ENCODE measurements at places on chromosomes 3 and 15.

DNA sequence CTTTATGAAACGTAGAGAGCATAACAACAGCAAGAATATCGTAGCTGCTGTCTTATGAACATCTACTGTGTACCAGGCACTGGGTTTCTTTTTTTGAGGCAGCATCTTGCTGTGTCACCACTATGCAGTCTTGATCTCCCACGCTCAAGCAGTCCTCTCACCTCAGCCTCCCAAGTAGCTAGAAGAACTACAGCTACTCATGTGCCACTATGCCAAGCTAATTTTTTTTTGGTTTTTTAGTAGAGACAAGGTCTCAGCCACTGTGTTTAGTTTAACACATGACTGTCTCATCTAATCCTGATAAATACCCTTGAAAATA is 129.9 kb downstream of the VGLL4 start:
- DNase-seq: no peak

DNA sequence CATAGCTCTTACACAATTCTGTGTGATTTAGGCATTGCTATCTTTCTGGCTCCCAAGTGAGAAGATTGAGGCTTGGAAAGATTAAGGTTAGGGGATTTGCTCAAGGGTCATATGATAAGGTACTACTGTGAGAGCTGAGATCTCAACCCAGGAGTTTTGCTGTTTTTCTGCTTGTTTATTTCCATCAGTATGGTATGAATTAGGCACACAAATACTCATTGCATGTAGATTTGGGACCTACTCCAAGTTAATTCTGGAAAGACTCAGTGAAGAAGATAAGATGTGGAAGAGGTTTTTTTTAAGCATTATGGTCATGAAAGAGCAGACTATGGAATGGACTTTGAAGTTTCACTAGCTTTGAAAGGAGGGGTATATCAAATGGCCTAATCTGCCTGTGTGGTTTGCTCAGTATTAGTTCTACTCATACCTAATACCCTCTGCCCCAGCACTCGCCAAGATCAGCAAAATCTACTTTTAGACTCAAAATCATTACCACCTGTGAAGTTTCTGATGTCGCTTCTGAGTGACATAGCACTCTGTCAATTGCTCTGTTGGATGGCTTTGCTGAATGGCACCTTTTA is 12.5 kb downstream of the MBNL1 start:
- no peak for DNase-seq

DNA sequence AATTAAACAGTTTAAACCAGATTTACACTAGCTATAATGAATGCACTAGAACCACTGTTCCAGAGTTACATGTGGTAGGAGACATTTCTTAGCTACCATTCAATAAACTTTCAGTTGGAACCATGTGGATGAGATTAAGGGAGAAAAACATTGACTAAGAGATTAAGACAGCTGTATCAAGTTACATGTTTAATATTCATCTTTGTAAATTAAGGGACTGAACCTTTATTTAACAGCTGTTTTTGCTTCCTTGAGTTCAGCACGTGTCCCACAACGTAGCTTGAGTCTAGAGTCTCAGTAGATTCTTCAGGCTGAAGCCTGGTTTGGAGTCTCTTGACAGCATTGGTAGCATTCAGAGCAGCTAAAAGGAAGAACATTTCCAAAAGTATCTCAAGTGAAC is 27.2 kb upstream of the CFAP44 start:
- no peak for DNase-seq

GRCh38 chr3:4570840-4571621 is 77.9 kb downstream of the ITPR1 start:
- DNase-seq: no peak

DNA sequence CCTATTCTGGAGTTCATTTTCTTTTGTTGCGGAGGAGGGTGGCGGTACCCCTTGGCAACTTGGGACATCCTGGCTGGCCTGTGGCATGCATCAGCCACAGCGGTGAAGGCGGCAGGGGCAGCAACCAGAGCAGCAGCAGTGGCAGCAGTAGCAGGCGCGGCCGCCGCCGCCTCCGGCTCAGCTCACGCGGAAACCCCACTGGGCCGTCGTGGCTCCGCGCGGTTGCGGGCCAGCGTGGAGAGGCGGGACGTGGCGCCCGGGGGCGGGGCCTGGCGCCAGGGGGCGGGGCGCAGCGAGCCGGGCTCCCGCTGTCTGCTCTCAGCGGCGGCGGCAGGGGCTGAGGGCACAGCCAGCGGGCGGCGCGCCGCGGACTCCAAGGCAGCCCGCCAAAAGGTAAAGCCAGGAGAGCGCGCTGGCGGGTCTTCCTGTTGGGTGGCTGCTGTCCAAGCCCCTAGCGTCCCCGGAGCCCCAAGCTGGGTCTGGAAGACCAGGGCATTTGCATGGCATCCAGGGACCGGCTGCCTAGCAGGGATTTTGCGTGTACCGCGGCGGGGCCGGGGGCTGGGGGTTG is 334.4 kb upstream of the THRB start:
- DNase-seq: no peak

DNA sequence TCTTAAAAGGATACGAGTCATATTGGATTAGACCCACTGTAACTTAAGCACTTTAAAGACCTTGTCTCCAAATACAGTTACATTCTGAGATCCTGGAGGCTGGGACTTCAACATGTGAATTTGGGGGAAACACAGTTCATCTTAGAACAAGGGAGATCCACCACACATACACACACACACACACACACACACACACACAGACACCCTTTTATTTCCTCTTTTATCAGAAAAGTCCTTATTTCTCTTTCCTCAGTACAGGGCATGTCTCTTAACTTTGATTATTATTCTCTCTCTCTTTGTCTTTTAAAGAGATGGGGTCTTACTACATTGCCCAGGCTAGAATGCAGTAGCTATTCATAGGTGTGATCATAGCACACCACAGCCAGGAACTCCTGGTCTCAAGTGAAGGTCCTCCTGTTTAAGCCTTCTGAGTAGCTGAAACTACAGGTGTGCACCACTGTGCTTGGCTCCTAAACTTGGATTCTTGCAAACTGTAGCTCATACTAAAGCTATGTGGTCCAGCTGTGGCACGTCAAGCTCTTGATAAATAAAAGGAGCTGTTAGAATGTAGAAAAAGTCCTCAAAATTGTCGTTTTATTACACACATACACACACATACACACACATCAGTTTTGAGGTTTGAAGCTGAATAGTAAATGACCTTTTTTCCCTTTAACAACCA is 7.4 kb downstream of the GOLM2 start:
- no peak for DNase-seq

DNA sequence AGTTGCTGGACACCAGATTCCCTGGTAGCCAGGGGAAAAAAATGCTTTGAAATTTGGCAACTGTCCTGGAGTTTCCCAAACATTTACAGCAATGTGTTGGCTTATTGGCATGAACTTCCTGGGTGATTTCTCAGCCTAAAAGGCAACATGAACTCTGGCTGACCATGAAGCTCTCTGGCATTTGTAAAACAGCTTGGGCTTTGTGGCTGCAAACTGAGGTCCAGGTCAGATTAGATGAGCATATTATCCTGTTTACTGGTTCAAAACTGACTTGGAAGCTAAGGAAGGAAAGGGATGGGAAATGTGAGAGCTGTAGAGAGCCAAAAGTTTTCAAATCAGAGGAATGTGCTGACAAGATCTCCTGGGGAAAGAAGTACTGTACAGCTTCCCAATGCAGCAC is 139.0 kb downstream of the P3H2 start:
- no peak for DNase-seq

- DNase-seq: no peak
These were observed 10.6 kb upstream of the SLC25A36 start for GRCh38 chr3:140931016-140931454.

All from CD4-positive, alpha-beta T cell treated with Interleukin-4 for 4 hours (primary cell).